Activated CD8-positive, alpha-beta memory T cell treated with anti-CD3 and anti-CD28 coated beads, Interleukin-2, amount 50 U/mL, for 4 hours (primary cell): ENCODE measurements at places on chromosomes 13 and 19.

DNA sequence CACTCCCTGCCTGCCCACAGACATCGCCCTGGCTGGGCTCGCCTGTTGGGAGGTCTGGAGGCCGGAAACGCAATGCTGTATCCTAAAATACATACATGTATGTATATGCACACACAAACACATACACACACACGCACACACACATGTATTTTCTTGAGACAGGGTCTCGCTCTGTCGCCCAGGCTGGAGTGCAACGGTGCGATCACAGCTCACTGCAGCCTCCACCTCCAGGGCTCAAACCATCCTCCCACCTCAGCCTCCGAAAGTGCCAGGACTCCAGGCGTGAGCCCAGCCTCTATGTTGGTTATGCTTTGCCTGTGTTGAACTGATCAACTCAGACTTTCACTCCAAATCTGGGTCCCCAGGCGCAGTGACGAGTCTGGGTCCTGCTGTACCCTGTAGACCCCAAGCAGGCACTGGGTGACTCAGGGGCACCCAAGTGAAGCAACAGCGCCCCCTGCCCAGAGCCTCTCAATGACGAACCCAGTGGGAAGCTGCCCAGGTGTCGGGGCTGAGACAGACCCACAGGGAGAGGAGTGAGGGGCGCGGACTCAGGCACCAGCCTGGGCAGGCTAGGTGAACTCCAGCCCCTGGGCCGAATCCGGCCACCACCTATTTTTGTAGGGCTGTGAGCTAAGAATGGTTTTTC lies 27.4 kb upstream of the CACTIN start:
- no peak for DNase-seq

- no peak for DNase-seq
These were observed 191.3 kb upstream of the PCDH9 start for GRCh38 chr13:67421475-67421874.

- DNase-seq, result no peak
These were observed 15.4 kb downstream of the FGF14 start for GRCh38 chr13:102386461-102386860.

- no peak for DNase-seq
These were observed 52.5 kb downstream of the KLF5 start for GRCh38 chr13:73111331-73111730.

- no peak for DNase-seq
These were observed 10.9 kb downstream of the TMIGD2 start for GRCh38 chr19:4291184-4291732.

DNA sequence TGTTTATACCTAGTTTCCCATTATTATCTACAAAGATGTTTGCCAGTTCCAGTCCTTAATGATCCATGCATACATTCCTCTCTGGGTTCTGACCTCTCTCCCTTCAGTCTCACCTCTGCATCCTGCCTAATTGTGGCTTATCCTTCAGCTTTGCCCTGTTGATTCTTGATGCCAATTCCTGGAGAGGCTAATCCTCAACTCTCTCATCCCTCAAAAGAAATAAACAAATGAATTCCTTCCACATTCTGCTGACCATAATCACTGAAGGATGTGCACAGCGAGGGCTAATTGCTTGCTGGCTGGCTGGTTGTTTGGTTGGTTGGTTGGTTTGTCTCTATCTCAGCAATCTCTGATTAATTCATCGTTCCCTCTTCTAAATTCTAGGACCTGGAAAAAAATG lies 113.8 kb downstream of the IRS2 start:
- no peak for DNase-seq

GRCh38 chr13:111532111-111532510 lies 211.7 kb downstream of the TEX29 start:
- no peak for DNase-seq

- DNase-seq, result peak; percentile 100
These were observed at the start of gene TOMM40 for GRCh38 chr19:44891016-44891882. Gene TOMM40, plus strand, starts transcription at chr19:44891254. Its CDS starts 162 bp downstream, at chr19:44891416.

DNA sequence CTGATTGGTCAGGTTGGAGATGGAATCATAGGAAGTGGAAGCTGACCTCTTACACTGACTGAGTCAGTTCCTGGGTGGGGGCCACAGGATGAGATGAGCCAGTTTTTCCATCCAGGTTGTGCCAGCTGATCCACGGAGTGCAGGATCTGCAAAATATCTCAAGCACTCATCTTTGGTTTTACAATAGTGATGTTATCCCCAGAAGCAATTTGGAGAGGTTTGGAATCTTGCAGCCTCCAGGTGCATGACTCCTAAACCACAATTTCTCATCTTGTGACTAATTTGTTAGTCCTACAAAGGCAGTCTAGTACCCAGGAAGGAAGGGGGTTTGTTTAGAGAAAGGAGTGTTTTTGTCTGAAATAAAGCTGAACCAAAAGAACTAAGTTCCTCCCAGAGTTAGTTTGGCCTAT lies 212.8 kb downstream of the SLITRK6 start:
- DNase-seq, result no peak

GRCh38 chr13:108315991-108316390 lies 46.5 kb downstream of the TNFSF13B start:
- DNase-seq, result no peak

DNA sequence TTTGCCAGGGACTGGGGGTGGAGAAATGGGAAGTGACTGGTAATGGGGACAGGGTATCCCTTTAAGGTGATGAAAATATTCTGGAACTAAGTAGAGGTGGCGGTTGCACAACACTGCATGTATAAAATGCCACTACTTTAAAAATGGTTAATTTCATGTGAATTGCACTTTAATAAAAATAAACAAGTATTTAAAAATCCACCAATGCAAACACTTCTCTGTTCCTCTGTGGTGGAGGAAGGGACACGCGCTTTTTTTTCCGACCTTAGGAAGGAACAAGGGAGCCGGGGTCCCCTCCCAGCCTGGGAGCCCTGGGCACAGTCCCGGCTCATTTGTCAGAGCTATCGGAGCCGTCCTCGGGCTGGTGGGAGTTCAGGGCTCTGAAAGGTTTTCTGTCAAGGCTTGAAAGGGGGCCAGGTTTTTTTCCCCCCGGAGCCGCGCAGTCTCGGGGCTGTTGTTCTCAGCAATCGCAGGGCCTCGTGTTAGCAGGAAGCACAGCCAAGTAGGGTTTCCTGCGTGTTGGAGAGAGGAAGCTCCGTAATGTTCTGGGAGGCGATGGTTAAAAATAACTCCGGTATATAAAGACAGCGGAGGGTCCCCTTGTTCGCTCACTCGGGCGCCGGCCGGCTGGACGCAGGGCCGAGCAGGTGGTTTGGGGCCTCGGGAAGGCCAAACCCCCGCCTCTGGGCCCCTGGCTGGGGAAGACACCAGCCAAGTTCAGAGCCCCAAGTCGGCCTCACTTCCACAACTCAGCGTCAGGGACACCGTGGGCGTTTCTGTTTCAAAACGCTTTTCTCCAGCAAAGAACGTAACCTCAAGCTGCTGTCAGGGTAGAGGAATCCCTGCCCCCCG lies 41.2 kb upstream of the KLF2 start:
- peak; percentile 71 for DNase-seq

DNA sequence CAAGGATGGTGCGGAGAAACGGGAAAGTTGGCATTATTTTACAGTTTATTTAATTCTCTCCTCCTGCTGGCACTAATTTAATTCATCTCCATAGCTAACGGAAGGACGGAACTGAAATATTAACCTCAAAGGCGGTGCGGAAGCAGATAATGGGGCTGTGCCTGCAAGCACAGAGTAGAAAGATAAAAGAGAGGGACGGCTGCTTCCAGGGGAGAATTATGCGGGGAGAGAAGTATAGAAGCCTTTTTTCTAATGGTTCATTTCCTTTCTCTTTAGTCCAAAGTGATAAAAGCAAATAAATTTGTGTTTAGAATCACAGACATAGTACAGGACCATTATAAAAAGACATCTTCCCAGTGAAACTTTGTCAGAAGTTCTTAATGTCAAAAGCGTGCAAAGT lies 34.5 kb upstream of the UQCRFS1 start:
- DNase-seq, result no peak

GRCh38 chr19:55831846-55832245 lies at the start of gene NLRP11:
Gene NLRP11, minus strand, starts transcription at chr19:55831999. Its CDS starts 13,825 bp downstream, at chr19:55818174.
- no peak for DNase-seq

GRCh38 chr19:21698215-21698614 lies 69.2 kb downstream of the ZNF100 start:
- DNase-seq, result no peak

GRCh38 chr19:40360708-40361241 lies 12.3 kb downstream of the PLD3 start:
- no peak for DNase-seq

DNA sequence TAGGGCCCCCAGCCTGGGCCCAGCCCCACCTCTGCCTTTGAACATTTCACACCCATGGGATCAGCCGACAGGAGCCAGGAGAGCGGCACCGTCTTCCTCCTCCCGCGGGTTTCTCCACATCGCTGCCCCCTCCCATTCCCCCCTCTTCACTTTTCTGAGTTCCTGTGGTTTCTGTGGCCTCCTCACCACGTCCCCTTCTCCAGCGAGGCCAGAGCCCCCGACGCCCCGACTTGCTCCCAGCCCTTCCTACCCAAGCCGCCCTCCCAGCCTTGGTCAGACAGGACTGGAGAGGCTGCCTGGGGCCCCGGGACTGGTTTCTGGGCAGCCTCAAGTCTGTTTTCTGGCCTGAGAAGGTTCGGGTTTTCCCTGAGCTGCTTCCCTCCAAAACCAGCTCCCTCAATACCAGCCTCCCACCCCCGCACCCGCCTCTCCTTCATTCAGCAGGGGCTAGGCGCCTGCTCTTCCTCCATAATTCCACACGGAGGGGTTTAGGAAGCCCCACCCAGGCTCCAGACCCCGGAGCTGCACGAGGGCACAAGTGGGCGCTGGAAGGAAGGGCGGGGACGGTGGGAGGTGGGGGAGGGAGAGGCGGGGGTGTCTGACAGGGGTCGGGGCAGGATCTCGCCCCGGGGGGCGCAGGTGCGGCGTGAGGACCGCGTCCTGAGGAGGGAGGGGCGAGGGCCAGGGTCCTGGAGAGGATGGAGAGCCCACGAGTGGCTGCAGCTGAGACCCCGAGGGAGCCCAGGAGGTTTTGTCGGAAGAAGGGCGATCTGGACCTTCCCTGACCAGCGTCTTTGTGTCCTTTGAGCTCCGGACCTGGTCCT lies 4.0 kb upstream of the SIGLEC10 start:
- DNase-seq, result no peak

- DNase-seq, result no peak
These were observed 36.5 kb downstream of the B3GLCT start for GRCh38 chr13:31236211-31236786.

GRCh38 chr19:35432911-35433310 lies 15.1 kb upstream of the FFAR2 start:
- no peak for DNase-seq

GRCh38 chr13:24118576-24118975 lies 41.9 kb upstream of the SPATA13 start:
- no peak for DNase-seq
